Urinary bladder (tissue), 4 donors: ENCODE measurements at places on chromosomes 3 and 15. TPM values are rescaled to one million over a fixed set of nuclear protein-coding genes. Genes with fewer than 3 reads are reported as not detected.

DNA sequence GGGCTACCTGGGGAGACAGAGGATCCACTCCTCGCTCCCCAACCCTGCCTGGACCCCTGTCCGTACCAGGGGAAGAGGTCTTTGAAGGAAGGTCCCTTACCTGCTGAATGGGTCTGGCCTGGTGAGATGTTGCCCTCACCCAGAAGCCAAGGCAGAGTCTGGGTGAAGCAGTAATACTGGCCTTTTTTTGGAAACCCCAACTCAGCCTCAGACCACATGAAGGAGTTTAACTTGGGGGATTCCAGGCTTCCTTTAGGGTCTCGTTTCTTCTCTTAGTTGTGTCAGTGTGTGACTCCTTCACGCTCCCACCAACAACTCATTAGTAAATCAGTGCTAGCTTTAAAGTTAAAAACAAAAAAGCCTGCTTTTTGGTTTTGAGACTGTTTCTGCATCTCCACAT lies 45.6 kb downstream of the RTP1 start:
- no peak for DNase-seq

GRCh38 chr15:49306551-49306950 lies 116.5 kb upstream of the FGF7 start:
- no peak for DNase-seq

- no peak for DNase-seq
Observed at GRCh38 chr3:147427746-147428145, 18.6 kb downstream of the ZIC1 start.

GRCh38 chr3:98731720-98732285 lies 31.3 kb upstream of the ST3GAL6 start:
- DNase-seq, result no peak

Gene LRRC15
- 0.11 TPM for total RNA-seq

DNA sequence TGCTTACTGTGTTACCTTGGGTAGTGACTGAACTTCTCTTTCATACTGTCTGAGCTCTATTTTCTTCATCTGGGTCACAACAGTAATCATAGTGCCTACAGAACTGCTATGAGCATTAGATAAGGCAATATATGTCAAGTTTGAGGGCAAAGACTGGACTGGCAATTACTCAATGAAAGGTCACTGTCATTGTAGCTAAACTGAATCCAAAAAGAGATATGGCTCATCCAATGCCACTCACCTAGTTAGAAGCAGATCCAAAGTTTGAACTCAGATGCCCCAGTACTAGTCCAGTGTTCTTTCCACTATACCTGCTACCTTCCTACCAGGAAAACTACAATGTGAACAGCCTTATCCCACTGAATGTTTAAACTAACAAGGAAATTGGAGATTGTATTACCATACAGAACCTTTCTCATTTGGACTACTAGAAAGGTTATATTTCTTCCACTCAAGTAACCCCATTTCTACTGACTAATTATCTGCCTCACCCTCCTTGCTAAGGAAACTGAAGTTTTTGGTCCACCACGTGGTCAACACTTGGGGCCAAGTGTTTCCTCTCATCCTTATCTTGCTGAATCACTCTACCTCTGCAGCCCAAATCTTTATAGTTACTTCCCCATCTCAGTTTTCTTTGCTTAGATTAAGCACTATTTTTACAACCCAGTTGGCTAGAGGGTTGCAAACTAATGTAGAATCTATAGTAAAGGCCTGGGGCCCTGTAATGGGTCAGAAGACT lies 202.3 kb upstream of the LPP start:
- DNase-seq, result no peak

Gene NR2E3
- total RNA-seq, result 2.3 TPM

Gene TRANK1
- 40.1 TPM for total RNA-seq

GRCh38 chr15:80970658-80971057 lies 19.0 kb downstream of the MESD start:
- DNase-seq, result no peak

Gene ARL14
- 5.2 TPM for total RNA-seq

- DNase-seq, result no peak
Observed at GRCh38 chr3:113185194-113185835, 26.0 kb upstream of the BOC start.

Gene RAD18
- 27.0 TPM for total RNA-seq

GRCh38 chr15:99409097-99409473 lies 156.7 kb upstream of the MEF2A start:
- no peak for DNase-seq

- no peak for DNase-seq
Observed at GRCh38 chr3:79285380-79285779, 482.4 kb downstream of the ROBO1 start.

DNA sequence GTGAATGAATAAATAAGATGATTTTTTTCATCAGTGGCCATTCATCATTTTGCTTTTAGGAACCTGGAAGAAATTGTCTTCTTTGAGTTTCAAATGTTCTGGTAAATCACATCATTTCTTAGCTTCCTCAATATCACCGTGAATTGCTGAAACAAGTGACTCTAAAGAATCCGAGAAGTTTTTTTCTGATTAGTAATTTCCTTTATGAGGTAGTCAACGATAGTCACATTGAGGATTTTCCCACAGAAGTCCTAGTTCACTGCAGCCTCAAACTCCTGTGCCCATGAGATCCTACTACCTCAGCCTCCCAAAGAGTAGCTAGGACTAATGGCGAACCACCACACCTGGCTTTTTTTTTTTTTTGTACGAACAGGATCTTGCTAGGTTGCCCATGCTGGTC lies 3.6 kb upstream of the TMPRSS7 start:
- no peak for DNase-seq

DNA sequence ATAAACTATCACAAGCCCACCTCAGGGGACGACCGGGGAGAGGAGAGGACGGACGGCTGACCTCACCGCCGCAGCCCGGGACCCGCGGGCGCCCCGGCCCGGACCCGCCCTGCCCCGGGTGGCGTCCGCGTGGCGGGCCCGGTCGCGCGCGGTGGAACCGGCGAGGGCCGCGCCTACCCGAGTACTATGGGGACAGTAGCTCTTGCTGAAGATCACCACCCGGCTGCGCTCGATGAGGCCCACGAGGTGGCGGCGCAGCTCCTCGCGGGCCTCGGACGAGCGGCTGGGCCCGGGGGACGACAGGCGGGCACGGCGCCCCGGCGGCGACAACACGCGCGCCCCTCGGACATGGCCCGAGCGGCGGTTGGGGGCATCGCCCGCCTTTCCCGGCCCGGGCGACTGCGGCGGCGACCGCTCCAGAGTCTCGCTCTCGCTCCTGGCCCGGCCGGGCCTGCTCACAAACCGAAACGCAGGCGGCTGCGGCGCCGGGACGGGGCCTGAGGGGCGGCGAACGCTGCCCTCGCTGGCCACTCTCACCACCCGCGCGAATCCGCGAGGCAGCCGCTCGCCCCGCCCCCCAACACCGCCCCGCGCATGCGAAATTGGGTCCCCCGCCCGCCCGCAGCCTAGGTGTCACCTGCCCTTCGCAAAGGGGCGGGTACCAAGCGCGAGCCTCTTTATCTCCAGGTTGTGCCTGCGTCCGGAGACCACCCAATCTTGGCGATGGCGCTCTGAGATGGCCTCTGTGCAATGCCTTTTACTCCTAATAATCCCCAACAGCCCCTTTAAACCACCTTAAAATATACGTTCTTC lies at the start of gene TXNRD3:
TXNRD3 (minus strand) TSS at position 554 of the 813 bp plus-strand sequence.
- no peak for DNase-seq

Gene SPTSSB
- 74.9 TPM for total RNA-seq

DNA sequence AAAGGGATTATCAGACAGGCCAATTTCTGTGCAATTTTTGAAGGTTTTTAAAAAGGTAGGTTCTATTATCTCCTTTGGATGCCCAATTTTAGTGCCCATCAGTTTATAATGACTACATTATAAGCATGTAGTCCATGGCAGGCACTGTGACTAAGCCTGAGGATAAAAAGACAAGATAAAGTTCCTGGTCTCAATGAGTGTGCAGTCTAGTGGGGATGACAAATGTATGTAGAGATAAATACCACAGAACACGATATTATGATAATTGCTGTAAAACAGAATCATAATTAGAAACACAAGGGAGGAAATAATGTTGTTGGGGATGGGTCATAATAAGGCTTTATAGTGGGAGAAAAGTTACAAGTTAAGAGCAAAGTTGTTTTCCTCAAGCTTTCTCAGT lies 163.1 kb downstream of the ZNF385D start:
- no peak for DNase-seq

Gene LRTM1
- total RNA-seq, result 13.4 TPM

GRCh38 chr3:176927706-176928581 lies 269.3 kb downstream of the TBL1XR1 start:
- no peak for DNase-seq

DNA sequence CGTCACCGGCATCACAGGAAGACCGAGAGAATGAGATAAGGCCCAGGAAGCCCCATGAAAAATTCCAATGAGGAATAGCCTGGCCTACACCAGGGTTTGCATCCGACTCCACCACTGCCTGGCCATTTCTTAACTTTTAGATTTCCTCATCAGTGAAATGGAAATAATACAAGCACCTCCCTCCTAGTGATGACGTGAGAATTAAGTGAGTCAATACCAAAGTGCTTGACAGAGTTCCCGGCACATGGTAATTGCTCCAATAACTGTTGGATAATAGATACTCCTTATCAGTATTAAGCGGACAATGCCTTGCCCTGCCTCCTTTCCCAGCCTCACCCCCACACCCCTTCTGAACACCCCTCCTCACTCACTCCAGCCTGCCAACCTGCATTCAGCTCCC lies 105.4 kb downstream of the TLE3 start:
- DNase-seq, result no peak

GRCh38 chr3:142027735-142028134 lies 121.6 kb downstream of the TFDP2 start:
- DNase-seq, result peak; percentile 20

- DNase-seq, result no peak
Observed at GRCh38 chr3:146117406-146118285, 43.3 kb downstream of the PLOD2 start.

DNA sequence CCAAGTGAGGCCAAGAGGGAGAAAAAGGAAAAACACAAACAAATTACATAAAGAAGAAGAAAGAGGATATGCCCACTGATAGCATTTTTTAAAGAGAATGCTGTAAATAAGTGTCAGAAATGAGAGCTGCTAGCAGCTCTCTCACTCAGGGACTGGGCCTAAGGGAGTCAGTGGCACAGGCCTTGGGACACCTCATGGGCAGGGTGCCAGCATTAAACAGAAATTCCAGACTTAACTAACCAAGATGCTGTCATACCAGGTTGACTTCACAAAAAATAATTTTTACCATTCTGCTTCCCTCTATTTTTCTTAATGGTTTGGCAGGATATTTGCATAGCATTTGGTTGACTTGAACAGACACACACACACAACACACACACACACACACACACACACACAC lies 92.3 kb upstream of the ADAMTSL3 start:
- DNase-seq, result no peak

- no peak for DNase-seq
Observed at GRCh38 chr3:170529346-170529745, 56.5 kb downstream of the SLC7A14 start.

- DNase-seq, result no peak
Observed at GRCh38 chr15:65785151-65785550, 6.9 kb downstream of the DENND4A start.
